ENCODE measurements at places on chromosomes 12 and 14.

DNA sequence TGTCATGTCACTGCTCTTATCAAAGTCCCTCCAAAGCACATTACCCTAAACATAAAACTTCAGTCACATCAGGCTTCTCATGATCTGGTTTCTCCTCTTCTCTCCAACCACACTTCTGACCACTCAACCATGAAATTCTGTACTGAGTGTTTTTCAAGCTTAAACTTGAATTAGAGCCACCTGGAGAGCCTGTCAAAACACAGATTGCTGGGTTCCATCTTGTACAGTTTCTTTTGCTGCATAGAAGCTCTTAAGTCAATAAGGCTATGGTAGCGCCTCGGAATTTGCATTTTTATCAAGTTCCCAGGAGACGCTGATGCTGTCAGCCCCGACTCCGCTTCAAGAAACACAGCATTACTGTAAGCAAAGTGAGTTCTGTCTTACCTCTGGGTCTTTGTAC is 16.4 kb upstream of the SRRM4 start:
- ATAC-seq = no peak

DNA sequence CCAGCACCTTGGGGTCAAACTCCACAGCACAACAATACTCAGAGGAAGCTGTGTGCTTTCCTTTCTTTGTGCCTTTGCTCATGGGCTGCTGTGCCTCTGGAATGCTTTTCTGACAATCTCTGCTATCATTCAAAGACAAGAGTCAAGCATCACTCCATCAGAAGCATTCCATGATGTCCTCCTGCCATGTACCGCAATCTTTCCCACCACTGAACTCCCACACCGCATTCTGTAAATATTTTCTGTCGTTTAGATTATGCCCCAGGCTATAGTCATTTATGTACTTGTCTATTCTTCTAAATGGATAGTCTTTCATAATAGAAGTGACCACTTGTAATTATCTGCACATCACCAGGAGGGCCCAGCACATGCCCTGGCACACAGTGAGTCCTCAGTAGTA is 327.8 kb downstream of the PDZRN4 start:
- ATAC-seq = no peak

DNA sequence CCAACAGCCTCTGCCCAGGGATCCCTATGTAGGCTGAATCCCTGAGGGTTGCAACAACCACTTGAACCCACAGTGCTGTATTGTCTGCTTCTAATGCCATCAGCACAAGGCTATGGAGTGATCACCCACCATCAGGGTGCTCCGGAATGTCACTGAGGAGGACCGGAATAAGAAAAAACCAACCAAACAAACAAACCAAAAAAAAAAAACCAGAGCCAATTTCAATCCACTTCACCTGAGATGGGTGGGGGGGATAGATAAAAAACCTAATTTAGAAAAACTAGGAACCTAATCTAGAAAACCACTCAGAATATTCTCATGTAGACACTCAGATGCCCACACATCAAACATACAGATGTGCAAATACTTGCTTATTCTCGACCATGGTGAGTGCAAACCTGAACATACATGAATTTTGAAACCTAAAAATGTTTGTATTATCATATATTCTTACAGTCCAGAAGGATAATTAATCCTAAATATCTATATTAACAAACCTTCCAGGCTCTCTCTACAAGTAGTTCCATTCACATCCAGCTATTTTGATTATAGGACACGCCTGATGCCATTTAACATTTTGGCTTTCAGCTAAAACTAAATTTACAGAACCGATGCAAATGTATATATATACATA is 3.7 kb downstream of the TBX5 start:
- no peak for ATAC-seq

DNA sequence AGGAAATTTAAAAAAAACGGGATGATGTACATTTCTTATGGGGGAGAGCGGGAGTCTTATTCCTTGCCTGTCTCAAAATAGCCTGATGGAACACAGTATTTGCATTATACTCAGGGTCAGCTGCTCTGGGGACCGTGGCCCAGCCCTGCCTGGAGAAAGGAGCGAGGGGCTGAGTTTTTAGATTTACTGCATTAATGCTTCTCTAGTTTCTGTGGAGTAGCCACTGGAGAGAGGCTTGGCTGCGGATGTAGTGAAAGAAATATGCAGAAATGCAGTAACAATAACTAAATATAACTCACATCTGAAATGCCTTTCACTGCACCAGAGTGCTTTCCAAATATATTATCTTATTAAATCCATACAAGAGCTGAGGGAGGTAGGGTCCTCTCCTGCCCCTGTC is 87.6 kb upstream of the MAP1LC3B2 start:
- no peak for ATAC-seq

DNA sequence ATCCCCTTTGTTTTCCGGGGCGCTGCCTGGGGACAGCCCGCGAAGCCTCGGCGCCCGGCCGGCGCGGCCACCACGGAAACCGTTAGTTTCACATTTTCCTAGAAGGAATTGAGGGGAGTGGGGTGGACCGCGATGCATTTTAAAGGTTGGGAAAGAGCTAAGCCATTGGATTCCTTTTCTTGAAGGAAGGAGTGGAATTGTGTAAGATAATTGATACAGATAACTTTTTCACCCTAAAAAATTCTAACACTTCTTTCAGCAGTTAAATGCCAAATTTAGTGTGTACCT is 137.1 kb downstream of the MON2 start:
- no peak for ATAC-seq

- no peak for ATAC-seq
These were observed 20.2 kb downstream of the TMEM229B start for GRCh38 chr14:67468378-67468730.

DNA sequence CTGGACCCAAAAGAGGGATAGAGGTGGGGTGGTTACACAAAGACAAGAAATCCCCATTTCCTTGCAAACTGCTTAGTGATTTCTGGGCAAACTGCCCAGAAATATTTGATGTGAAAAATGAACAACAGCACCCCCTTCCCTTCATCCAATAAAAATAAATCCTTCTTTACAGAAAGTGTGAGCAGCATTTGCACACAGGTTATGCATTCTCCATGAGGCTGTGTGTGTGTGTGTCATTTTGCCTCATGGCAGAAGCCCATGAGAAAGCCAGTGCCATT is 17.2 kb upstream of the NRXN3 start:
- ATAC-seq = no peak
